ENCODE measurements at places on chromosomes 3 and 15. TPM values are rescaled to one million over a fixed set of nuclear protein-coding genes. Genes with fewer than 3 reads are reported as not detected.

AADACL2 gene
- total RNA-seq: not detected

PARP15 gene
- under 0.01 TPM for total RNA-seq

GPR176 gene
- total RNA-seq: 80.7 TPM

ZNF35 gene
- 6.6 TPM for total RNA-seq

CYP1A2 gene
- not detected for total RNA-seq

LRRK1 gene
- total RNA-seq: 2.8 TPM

EPHB1 gene
- 1.5 TPM for total RNA-seq
